ENCODE measurements at places on chromosomes 4 and X.

- no peak for DNase-seq
Measured at GRCh38 chr4:140645614-140646412, 77.1 kb upstream of the UCP1 start.

DNA sequence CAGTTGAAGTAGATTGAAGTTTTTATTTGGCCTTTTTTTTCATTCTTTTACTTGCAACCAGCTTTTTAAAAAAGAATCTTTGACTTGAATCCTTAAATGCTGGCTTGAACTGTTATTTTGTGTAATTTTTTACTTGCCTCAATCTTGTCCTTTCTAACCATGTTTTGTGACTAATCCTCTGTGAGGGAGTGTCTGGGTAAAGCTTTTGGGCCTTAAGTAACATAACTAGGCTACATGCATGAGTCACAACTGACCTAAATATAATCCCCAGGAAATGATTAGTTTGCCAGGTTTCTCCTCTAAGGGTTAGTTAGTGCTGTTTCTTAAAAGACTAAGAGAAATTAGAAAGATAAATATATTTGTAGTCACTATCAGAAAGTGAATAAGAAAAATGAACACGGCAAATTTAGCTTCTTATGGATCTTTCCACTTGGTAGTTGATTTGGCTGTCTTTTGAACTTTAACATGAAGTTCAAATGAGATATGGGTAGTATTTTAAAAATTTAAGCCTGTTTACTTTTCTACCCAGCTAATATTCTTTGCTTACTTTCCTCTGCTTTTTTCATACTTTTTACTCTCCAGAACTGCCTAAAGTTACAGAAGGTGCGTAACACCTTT is 13.0 kb downstream of the EXOC1 start:
- DNase-seq, result peak; percentile 28

DNA sequence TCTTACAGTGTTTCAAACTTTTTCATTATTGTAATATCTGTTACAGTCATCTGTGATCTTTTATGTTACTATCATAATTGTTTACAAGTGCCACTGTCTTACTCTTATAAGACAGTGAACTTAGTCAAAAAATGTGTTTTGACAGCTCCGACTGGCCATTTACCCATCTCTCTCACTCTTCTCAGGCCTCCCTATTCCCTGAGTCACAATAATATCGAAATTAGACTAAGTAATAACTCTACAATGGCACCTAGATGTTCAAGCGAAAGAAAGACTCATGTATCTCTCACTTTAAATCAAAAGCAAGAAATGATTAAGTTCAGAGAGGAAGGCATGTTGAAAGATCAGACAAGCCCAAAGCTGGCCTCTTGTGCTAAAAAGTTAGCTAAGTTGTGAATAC is 184.2 kb downstream of the CDS1 start:
- no peak for DNase-seq

GRCh38 chr4:184856277-184856609 is 30.5 kb upstream of the ACSL1 start:
- no peak for DNase-seq

DNA sequence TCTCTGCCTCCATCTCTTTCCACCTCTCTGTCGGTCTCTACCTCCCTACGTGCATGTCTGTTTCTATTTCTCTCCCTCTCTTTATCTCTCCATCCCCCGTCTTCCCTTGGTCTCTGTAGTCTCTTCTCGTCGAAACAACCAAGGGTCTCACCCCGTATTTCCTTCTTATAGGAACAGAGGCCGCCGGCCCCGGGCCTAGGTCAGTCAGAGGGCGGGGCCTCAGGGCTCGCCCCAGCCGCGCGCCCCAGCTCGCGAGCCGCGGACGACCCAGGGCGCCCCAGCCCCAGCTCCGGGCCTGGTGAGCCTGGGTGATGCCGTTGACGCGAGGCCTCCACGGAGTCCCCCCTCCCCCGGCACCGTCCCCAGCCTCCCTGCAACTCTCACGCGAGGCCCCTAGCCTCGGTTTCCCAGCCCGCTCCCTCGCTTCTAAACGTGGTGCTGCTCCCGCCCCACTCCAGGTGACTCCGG is 6.6 kb downstream of the TIMM17B start:
- DNase-seq, result no peak

GRCh38 chr4:88629826-88630225 is 37.5 kb downstream of the HERC3 start:
- no peak for DNase-seq

DNA sequence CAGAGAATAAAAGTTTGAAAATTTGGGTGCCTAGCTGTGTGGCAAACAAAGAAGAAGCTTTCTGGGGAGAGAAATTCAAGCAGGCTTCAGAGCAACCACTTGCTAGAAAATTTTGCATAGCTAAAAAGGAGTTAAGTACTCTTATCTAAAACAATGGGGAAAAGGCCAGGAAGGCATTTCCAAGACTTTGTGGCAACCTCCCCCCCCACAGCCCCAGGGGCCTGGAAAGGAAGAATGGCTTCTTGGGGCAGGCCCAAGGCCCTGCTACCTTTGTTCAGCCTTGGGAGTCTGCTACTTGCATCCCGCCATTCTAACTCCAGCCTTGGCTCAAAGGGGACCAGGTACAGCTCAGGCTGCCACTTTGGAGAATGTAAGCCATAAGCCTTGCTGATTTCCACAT is 102.2 kb downstream of the PTCHD1 start:
- DNase-seq, result no peak

DNA sequence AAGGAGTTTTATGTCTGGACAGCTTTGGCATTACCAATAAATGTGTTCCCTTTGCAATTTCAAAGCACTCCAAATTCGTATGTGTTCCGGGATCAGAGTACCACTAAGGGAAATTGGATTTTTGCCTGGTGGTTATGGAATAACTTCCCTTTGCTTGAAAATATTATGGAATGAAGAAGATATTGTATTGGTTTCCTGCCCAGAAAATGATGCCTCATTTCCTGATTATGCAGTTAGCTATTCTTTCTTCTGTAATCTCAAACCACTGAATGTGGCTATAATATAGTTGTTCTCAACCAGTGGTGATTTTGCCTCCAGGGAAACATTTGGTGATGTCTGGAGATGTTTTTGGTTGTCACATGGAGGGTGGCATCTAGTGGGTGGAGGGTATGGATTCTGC is 142.9 kb downstream of the PCDH7 start:
- no peak for DNase-seq

- no peak for DNase-seq
Measured at GRCh38 chrX:153830640-153831428, 490 bp upstream of the PDZD4 start.

- DNase-seq, result no peak
Measured at GRCh38 chr4:24392613-24393012, 191.7 kb downstream of the DHX15 start.

DNA sequence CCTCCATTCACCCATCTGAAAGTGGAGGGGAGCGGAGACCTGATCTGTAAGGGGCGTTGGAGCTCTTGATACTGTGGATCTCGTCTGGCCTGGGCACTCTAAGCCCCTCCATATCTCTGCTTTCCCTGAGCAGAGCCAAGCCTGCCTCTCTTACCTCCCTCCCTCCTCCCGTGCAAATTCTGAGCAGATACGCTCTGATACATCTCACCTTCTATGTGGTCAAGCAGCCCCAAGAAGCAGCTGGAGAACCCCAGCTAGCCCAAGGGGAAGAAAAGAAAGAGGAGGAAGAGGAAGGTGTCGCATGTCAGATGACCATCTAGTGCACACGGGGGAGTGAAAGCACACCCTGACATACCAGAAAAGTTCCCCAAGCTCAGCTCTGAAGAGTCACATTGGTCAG is 1.9 kb upstream of the DGAT2L6 start:
- DNase-seq, result no peak

- DNase-seq, result peak; percentile 31
Measured at GRCh38 chr4:187286525-187286924, 562.9 kb upstream of the FAT1 start.

DNA sequence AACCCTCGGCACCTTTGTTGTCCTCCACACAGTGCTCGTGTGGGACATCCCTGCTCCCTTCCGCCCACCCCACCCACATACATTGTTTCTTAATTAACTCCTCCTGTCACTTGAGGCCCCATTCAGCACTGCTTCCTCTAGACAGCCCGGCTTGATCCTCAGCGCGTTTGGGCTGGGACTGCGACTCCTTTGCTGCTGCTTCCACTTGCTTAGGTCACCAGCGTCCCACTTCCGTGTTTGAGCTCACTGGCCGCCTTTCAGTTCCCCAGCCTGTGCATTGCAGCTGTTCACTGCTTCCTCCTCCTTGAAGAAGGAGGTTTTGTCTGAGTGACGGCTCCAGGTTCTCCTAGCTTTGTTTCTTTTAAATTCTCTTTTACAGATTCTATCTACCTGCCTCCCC is 16.1 kb downstream of the RNF4 start:
- no peak for DNase-seq

DNA sequence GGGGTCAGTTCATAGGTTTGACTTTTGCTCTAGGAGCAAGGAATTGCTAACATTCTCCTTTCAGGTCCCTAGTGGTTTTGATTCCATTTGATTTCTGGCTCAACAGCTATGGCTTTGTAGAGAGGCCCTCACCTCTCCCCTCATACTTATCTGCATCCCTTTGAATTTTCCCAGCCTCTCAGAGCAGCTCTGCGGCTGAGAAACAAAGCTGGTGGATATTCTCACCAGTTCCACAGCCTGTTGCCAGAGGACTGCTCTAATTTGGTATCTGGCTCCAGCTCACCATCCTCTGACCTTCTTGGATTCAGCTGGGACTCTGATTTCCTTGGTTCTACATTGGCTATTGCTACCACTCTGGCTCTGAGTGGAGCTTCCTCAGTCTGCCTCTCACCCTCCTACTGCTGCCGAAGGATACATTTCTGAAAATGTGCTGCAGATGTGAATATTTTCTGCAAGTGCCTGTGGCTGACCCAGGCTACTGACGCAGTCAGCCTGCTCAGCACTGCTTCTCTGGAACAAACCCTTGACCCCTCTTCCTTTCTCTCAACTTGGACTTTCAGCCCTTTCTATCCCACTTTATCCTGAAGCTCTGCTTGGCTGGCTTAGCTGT is 110.9 kb upstream of the ENPEP start:
- DNase-seq, result no peak

DNA sequence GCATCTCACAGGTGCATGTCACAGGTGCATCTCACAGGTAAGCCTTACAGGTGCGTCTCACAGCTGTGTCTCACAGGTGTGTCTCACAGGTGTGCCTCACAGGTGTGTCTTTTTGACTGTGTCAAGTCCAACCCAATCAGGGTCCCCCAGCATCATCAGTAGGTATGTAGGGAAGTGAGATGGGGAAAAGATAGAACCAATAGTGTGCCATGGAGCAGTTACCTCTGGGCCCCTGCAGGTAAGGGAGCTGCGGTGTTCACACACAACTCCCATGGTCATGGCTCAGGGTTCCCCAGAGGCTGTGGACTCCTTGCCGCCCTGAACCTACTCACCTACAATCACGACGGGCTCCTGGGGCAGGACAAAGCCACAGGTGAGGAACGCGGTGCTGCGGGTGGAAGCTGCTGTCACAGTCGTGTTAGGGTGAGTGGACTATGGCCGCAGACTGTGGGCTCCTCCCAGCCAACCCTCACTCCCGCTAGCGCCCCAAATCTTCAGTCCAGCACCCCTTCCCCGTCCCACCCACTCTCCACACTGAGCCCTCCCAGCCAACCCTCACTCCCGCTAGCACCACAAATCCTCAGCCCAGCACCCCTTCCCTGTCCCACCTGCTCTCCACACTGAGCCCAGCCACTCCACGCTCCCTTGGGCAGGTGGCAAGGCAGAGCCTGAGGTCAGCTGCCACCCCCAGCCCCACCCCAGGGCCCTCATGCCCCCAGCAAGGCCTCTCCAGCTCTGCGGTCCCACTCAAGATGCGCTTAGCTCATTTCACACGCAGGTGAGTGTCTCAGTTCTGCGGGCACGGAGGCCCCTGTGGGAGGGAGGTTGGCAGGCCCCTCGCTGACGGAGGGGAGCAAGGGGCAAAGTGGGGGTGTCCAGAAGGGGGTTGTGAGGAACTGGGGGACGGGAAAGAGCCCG is 2.1 kb upstream of the PDE6B start:
- DNase-seq, result no peak

- DNase-seq, result no peak
Measured at GRCh38 chrX:16868920-16869319, 1.2 kb downstream of the RBBP7 start.

- DNase-seq, result no peak
Measured at GRCh38 chr4:94931626-94932025, 173.9 kb downstream of the BMPR1B start.

- no peak for DNase-seq
Measured at GRCh38 chrX:13983734-13984133, 46.0 kb downstream of the GEMIN8 start.

GRCh38 chr4:21469438-21470300 is 478.9 kb downstream of the KCNIP4 start:
- DNase-seq, result no peak

DNA sequence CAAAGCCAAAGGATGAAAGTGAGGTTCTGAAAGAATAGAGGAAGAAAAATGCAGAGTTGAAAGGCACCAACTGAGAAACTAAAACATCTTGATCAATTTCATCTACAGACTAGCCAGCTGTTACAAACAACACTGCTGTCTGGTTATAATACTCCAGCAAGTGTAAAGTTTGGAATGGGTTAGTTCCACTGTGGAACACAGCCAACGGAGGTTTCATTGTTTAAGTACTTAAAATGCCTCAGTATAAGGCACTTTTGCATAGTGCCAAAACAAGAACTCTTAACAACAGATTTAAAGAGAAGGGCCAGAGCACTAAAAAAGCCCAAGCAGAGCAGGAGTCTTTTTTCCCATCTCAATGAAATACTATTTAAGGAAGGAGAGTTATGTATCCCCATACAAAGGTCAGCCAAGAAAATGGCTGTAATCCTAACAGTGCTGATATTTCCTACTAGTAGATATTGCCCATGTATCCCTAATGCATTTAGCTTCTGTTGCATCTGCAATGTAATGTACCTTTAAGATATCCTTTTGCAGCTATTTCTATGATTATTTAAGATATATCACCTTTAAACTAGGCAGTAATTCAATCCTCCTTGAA is 16.5 kb downstream of the ACSL4 start:
- DNase-seq, result no peak

DNA sequence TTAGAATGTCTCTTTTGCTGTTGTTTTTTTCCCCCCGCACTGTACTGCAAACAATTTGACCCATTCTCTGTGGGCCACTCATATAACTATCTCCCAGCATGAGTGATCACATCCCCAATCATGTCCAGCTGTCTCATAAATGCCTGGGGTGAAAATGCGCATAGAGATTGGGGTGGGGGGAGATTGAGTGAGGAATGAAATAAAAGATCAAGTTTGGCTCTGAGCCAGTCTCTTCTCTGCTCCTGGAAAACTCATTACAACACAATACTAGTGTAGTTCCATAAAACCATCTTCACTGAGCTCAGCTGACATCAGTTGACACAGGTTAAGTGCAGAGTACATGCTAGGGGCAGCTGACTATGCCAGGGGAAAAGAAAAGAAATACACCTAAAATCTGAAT is 96.9 kb downstream of the EGF start:
- no peak for DNase-seq

DNA sequence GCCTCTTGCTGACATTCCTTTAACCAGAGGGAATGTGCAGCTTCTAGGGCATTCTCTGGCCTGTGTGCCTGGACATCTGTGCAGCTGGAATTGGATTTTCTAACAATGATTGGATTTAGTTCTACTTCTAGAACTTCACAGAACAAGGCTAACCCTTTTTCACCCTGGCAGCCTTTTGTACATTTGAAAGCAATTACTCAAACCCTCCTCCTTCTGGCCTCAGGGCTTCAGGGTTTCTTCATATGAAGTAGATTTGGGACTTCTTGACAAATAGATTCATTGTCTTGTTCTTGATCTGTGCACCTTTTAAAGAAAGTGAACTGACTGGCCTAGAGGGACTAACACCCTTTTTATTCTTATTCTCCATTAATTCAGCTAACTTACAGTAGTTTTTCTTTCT is 30.1 kb downstream of the SPATA18 start:
- no peak for DNase-seq

- DNase-seq, result no peak
Measured at GRCh38 chr4:138409670-138410069, 167.5 kb upstream of the SLC7A11 start.

Measured in AG08396 (cell line).